ENCODE measurements at places on chromosomes 5 and 9.

DNA sequence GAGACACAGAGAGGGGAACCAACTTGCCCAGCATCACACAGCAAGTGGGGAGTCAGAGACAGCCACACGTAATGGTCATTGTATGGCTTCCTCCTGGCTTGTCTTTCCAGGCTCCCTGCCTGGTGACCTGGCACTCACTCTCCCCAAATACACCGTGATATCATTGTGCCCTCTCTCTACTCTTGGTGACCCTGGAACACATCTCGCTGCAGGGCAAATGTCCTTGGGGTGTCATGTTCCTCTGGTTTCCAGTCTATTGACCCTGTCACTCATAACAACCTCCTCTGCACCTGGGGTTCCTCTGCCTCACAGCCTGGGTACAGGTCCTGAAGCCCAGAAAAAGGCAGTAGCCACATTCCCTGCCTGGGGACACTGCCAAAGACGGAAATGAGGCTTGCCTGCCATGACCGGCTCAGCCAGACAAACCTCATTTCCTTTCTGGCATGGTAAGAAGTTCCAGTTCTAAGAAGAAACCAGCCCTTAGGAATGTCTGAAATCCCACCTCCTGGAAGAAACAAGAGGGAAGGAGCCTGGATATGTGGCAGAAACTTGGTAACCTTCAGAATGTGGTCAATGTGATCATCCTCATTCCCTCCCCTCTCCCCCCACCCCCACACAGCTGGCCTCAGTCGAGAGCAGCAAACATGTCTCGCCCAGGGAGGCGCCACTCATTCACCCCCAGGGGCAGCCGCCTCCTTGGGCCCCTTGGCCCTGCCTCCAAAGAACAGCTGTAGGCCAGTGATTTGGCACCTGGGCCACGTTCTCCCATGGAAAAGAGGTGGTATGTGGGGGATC is 30.6 kb upstream of the SMU1 start:
- DNase-seq: peak; percentile 76

- DNase-seq: peak; percentile 33
Observed at GRCh38 chr5:171120986-171121622, 187.9 kb upstream of the TLX3 start.

DNA sequence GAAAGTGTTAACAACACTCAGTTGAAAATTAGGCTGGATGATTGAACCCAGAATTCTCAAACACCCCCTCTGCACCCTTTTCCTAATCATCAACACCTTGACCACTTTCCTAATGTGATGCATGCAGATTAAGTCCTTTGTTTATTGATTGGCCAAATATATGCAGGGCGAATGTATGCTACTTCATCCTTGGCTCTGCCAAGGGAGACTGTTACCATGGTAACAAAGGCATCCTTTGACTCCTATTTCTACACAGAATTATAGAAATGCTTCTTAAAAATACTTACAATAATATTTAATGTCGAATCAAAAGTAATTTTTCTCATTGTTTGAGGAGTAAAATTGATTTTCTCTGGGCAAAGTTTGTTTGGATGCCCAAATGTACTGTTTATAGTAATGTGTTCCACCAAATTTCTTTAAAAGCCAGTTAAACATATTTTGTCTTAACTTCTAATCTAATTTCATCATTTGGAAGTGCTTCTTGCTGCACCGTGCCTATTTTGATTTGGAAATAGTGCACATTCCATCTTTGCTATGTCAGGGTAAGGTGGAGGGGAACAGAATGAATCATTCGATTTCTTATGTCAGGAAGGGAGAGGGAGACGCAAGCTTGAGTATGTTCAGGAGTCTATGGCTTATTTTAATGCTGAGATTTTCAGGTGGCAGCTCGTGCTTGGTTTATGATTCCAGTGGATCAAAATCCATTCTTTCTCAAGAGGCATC is 1384.3 kb upstream of the WWC1 start:
- no peak for DNase-seq

DNA sequence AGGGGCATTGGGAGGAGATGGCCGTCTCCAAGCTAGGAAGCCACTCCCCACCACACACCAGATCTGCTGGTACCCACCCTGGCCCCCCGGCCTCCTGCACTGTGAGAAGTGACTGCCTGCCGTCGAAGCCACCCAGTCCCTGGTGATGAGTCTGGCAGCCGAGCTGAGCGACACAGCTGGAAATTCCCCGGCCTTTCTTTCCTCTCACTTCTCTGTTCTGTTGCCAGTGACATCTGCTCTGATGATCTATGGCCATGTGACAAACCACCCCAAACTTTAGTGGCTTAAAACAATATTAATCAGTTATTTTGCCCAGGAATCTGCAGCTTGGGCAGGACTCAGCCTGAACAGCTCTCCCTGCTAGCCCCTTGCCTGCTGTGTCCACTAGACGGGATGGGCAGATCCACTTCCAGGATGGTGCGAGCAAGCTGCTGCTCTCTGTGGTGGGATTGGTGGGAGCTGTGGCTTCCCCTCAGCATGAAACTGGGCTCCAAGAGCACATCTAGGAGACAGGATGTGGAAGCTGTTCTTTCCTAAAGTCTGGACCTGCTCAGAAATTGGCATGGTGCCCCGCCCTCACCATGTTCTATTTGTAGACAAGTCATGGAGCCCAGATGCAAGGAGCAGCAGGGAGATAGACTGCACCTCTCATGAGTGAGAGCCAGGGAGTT is 211.2 kb downstream of the GADD45G start:
- DNase-seq: peak; percentile 90

DNA sequence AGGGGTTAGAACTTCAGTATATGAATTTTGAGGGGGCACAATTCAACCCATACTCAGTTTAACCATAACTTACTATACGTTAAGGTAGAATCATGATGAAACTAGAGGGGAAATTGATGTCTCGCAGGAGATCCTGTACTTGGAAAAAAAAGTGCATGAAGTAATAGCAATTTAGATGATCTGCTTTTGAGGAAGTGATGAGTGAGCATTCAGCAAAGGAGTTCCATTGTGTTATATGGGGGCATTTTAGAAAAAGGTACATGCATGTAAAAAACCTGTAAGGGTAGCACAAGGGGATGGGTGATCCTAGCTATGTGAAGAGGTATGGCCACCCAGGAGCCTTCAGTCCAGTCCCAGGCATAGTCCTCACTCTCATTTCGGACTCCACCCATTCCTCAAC is 14.8 kb upstream of the TMC1 start:
- DNase-seq: no peak

DNA sequence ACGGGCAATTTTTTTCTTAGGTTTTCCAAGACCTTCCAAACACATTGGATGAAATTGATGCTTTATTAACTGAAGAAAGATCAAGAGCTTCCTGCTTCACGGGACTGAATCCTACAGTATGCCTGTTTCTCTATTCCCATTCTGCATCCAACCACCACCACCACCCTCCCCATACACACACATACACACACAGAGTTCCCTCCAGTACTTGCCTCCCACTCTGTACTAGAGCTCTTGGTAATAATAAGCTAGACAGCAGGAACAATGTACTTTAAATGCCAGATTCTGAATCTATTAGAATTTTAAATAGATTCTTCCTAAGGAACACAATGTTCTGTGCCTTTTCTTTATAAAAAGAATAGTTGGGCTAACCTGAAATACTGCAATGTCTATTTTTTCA is 67.4 kb downstream of the KLF9 start:
- DNase-seq: no peak

DNA sequence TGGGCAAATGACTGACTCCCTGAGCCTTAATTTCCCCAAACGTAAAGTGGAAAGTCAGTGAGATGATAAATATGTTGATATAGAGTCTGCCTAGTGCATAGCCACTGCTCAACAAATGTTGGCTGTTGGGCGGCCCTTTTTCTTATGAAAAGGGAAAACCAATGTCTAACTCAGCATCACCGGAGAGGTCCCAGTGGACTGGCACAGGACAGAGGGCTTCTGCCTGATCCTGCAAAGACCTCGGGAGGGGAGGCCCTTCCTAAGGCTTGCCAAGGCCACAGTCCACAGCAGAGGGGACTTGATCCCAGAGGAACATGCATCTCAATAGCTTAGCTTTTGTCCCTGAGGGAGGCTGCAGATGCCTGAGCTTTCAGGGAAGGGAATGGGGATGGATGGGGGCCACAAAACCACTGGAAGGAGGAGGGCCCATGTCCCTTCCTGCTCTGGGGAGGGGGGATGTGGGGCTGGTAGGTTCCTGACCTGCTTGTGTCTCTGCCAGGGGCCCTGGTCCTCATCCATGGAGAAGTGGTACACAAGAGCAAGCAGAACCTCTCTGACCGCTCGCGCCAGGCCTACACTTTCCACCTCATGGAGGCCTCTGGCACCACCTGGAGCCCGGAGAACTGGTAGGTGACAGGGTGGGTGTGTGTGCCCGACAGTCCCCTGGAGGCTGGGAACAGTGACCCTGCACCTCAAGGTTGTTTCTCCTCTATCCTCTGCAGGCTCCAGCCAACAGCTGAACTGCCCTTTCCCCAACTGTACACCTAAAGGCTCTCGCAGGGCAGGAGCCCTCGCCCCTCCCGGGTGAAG is 6.3 kb downstream of the DOLK start:
- peak; percentile 42 for DNase-seq
